NCI-H1694 treated with DMSO at 0.1 percent for 48 hours (cell line): ENCODE measurements at places on chromosomes 2 and 18.
A peak's percentile ranks its signal among the peaks of the same experiment; 100 is the strongest.

GRCh38 chr18:857986-858385, 45.9 kb upstream of the YES1 start:
- no peak for DNase-seq

GRCh38 chr18:23614891-23615290, 28.6 kb upstream of the NPC1 start:
- DNase-seq = no peak

GRCh38 chr2:62133320-62133823, 62.5 kb upstream of the B3GNT2 start:
- DNase-seq = no peak

DNA sequence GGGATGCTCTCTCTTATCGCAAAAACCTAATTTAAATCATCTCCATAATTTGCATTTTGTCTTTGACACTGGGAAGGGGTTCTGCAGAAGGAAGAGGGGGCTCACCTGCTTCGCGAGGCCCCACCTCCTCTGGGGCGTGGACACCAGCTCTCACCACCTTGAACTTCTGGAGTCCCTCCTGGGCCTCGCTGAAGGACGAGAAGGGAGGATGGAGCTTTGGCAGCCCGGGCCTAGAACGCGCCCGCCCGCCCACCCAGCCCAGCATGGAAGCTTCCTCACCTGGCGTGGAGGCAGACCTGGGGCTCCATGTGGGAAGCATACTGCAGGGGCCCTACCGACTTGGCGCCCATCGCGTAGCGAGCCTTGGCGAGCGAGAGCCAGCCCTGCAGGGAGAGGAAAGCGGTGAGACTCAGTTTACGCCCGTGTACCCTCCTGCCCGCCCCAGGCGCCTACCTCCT, 1.1 kb upstream of the IMP4 start:
- DNase-seq = no peak

- DNase-seq = no peak
These were observed 250.1 kb downstream of the FBXO15 start for GRCh38 chr18:73897517-73897916.

DNA sequence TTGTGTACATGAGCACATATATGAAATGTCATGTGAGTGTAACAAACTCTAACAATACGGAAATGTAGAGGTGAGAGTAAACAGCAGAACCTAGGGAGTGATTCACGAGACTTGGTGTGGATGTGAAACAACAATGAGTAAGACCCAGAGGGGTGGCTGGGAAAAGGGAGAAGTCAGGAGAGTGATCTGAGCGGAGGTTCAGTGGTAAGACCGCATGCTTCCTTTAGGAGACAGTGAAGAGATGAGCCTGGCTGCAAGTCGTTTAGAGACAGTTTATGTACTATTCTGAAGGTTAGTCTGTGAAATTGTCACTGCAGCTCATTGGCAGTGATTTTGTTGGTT, 150.6 kb downstream of the PRPF40A start:
- DNase-seq = no peak

DNA sequence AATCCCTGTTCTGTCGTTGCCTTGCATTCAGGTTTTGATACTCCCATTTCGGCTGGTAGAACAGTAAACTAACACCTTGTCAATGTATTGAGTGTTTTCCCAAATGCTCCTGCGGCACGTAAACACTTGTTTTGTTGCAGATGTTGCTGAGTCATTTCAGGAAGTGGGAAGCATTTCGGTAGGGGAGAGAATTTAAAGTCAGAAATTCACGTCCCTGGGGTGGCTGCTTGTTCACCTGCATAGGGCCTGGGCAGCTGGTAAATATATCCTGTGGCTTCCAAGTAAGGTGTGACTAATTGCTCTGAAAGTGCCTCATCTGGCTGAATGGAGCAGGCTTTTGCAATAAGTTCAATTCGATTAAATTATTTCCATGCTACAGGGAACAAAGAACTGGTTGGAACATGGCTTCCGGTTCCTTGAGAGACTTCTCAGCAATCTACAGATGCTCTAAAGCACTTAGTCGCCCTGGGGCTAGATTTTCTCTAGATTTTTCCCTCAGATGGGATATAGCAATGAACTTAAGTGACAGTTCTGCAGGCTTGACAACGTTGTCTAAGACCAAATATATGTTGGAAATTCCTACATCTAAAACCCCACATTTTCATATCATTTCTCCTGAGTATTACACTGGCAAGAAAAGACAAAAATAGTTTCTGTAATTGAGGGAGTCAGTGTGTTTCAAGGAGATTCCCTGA, 5.2 kb downstream of the GALR1 start:
- DNase-seq = no peak

DNA sequence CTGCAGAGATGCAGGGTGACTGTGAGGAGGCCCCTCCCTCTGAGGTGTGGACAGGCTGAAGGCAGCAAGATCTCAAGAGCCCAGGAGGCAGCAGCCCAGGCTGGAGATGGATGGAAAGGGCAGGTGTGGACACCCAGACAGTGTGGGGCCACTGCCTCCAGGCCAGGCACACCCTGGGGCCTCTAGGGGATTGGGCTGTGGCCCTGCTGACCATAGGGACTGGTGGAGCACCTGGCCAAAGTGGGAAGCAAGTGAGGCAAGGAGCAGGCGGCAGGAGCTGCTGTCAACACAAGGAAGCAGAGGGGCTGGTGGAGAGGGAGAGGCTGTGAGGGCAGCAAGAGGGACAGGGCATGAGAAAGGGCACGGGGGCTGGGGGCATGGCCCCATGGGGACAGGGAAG, 10.8 kb downstream of the SNED1 start:
- no peak for DNase-seq

DNA sequence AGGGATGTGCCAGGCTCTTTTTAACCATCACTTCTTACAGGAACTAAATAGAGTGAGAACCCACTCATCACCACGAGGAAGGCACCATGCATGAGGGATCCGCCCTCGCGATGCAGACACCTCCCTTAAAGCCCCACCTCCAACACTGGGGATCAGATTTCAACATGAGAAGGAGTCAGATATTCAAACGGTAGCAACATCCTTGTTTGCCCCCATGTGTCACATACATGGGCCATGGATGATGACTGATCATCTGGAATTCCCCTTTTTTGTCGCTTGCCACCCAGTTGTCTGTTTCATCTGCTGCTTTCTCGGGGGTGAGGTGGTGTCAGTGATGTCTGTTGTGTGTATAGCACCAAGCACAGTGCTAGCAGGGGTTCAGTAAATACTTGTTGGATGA, 57.9 kb downstream of the NCK2 start:
- DNase-seq = no peak

DNA sequence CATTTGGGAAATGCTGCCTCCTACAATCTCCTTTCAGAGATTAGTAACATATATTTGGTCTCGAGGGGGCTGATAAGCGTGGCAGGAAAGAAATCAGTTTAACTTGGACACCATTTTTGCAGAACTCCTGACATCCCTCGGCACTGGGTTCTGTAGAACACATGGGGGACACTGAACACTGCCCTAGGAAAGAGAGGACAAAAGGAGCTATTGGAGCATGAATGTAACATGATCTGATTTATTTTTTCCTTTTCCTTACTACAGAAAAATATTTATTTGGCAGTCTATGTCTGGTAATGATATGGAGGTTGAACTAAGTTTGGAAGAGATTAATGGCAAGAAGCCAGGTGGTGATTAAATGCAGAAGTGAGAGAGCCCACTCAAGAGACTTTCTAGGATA, 153.8 kb downstream of the AFF3 start:
- DNase-seq = no peak

- DNase-seq = peak; percentile 21
These were observed 219.9 kb downstream of the SH3RF3 start for GRCh38 chr2:109348671-109349502.

GRCh38 chr2:138267161-138267901, 234.2 kb upstream of the SPOPL start:
- DNase-seq = no peak

- DNase-seq = peak; percentile 36
These were observed 167.4 kb downstream of the THSD7B start for GRCh38 chr2:136932700-136933099.

GRCh38 chr2:75798569-75798968, 87.9 kb upstream of the GCFC2 start:
- no peak for DNase-seq

DNA sequence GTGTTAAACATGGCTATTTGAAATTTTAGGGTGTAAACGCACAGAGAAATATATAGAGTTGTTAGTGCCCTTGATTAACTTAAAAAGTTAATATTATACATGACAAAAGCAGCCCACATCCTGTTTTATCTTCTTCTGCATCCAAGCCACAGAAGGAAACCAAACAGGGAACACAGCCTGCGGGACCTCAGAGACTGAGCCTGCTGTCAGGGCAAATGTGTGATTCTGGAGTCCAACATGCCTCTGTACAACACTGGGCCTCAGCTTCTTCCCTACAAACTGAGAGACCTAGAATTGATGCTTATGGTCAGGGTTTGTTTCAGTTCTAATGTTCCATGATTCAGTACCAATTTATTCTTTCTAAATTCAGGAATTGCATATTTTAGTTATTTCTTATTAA, 404.7 kb downstream of the FBXO15 start:
- DNase-seq = no peak

- DNase-seq = no peak
These were observed 863.7 kb downstream of the MBD2 start for GRCh38 chr18:53360501-53361443.

GRCh38 chr18:44564922-44565321, 115.8 kb upstream of the SETBP1 start:
- no peak for DNase-seq

- DNase-seq = no peak
These were observed 243.4 kb downstream of the ALPK2 start for GRCh38 chr18:58385472-58385871.

DNA sequence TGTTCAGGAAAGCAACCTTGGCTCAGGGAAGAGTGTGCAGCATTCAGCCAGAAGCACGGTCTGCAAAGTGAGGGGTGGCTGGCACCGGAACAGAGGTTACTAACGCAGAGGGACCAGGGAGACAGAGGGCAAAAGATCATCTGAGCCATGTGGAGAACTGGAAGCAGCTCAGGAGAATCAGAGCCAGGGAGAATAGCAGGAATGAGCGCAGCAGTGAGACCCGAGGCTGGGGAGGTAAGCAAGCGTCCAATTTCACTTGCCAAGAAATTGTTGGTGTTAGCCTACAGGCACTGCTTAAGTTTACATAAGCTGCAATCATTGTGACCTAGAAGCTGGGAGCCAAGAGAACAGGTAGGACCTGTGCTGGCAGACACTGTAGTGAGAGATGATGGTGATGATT, 372.6 kb upstream of the POU3F3 start:
- no peak for DNase-seq

DNA sequence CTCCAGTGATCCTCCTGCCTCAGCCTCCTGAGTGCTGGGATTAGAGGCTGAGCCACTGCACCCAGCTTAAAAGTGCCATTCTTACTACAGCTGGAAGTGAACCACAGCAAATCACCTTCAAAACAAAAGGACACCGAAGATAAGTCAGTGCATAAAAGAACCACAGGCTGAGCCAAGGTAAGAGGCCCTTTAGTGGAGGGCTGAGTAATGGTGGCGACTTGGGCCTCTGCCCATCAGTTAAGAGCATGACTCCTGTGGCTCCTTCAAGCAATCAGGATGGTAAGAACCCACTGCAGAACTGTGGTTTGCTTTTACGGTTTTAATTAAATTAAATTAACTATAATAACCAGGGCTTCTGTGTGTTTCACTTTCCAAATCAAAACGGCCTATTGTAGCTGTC, 75.1 kb downstream of the CTAGE1 start:
- DNase-seq = no peak

DNA sequence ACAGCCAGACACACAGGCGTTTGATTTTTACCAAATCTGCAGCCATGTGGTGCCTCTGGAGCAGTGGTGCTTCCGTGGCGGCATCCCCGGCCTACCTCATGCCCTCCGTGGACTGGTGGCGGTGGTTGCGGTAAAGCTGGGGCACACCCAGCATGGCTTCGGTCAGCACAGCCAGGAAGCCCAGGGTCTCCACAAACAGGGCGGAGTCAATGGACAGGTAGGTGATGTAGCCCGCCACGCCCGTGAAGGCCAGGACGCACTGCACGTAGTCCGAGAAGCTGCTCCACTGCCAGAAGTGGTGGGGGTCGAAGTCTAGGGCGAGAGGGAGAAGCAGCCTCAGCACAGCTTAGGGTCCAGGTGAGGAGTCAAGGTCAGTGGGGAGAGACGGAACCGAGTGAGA, 32.4 kb downstream of the SLC66A2 start:
- no peak for DNase-seq

- DNase-seq = no peak
These were observed 1341.5 kb upstream of the ACVR2A start for GRCh38 chr2:146503366-146503765.

DNA sequence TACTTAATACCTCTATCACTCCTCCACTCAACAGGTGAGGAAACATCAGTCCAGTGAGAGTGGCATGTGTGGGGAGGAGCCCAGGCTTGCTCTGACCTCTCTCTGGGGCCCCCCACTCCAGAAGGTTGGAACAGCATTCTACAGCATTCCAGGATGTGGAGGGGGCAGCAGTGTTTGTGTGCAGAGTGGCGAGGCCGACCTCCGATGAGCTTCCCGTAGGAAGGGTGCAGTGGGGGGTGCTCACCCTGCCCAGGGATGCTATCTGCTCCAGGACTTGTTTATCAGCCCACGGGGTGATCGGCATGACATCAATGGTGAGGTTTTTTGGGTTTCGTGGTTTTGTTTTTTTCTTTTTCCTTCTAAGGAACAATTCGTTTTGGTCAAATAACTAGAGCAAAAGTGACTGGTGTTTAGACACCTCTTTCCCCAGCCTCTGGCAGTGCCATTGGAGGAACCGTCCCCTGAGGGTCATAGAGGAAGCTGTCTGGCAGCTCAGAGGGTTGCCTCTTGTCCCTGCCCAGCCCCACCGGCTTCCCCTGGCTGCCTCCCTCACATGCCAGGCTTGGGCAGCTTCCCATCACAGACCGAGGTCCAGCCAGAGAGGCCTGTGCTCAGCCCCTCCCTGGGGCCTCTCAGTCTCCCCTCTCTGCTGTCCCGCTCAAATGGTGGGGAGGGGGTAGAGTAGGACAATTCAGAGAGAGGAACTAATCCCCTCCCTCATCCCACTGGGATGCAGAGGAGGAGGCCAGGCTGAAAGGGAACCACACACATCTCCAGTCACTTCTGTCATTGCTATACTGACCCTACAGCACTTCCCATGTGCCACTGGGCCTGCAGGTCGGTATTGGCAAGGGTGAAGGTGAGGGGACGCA, 96.5 kb downstream of the ZFP36L2 start:
- no peak for DNase-seq

GRCh38 chr2:14433946-14434495, 198.5 kb upstream of the LRATD1 start:
- no peak for DNase-seq
